ENCODE measurements at places on chromosomes 3 and 15.

DNA sequence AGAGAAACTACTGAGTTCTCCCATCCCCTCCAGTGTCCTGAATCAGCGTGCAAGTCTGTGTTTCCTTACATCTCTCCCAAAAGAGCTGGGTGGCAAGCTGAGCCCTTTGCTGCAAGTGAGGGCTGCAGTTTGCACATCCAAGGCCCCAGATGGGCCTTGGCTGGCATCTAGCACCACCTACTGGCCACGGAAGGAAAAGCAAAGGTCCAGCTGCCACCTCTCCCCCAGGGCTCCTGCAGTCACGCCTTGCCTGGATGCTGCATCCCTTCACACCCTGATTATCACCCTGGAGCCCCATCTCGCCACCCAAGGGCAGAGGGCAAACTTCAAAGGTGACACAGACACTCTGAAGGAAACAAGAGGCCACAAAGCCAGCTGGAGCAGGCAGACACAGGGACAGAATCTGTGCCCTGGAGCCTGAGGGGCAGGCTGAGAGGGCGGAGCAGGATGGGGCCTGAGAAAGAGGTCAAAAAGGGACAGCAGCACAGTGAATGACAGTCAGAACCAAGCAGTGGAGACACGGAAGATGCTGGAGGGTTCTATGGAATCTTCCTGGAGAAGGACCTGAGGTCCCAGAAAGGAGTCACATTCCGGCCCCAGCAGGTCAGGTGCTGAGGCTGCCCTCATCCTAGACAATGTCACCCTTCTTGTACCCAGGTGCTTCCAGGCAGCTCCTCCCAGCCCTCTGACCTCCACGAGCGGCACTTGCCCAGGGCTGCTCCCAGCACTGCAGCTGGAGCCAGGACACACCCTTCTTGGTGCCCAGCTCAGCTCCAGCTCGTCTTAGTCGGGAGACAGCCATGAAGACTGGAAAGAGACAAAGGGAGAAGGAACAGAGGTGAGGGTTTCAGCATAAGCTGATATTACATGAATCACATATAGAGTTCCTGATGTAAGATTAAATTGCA, 18.3 kb upstream of the NTRK3 start:
- DNase-seq: peak; percentile 56

GRCh38 chr3:179074656-179075055, 3.0 kb upstream of the ZMAT3 start:
- no peak for DNase-seq

GRCh38 chr3:48042071-48042760, 26.0 kb upstream of the MAP4 start:
- DNase-seq: no peak

DNA sequence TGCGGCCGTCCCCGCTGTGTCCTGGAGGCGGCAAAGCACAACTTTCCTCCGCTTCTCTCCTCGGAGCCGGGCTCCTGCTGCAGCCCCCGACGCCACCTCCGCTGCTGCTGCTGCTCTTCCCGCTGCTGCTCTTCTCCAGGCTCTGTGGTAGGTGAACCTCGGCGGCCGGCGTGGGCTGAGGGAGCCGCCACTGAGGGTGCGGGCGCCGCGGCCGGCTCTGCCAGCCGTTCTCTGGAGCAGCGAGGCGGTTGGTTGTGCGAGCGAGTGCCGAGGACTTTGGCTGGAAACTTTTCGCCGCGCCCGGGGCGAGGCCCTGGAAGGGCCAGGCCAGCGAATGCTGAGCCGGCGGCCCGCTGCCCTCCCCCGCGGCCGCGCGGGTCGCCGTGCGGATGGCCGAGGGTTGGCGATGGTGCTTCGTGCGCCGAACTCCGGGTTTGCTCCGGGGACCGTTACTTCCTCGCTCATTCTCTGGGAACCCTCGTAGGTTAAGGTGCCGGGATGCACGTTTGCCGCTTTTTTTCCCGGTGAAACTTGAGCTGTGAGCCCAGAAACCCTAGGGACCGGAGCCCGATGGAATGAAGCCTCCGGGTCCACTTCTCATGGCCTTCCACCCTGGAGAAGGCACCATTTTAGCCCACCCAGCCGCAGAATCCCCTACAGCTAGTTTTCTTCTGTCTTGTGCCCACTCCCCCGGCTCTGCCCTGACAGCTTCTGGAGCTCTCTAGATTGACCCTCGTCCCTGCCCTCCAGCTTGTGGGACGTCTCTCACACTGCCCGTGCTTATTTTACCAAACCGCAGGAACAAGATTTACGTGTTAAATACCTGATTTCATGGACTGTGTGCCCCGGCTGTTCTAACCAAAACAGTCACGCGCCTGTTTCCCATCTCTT, 660 bp downstream of the NECTIN3 start:
- peak; percentile 27 for DNase-seq

DNA sequence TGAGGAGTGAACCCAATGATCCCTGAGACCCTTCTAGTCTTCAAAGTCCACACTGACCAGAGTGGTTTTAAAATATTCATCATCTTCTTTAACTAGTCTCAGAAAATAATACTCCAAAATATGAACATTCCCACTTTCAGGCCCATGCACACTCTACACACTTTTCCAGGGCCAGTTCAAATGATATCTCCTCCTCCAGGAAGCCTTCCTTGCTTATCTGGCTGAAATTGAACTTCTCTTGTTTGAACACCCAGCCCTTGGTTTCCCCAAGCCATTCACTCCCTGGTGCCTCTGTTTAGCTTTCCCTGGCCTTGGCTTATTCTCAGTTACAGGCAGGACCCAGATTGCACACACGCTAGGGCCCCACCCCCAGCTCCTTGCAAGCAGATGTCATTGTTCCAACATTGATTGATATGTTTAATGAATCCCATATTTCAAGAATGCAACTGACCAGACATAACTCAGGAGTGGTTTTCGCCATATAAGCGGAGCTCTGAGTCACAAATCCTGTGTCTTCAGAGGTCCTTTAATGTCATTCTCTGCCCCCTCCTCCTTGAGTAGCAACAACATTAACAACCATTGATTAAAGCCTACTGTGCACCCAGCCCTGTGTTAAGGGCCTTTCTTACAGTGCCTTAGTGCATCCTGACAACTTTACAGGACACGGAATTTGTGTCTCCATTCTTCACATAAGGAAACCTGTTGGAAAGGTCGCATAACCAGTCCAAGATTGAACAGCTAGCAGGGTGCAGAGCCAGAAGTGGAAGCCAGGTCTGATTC, 2.1 kb downstream of the ITGA11 start:
- peak; percentile 94 for DNase-seq

- peak; percentile 79 for DNase-seq
Measured at GRCh38 chr3:177729956-177730681, 532.8 kb upstream of the TBL1XR1 start.

- peak; percentile 57 for DNase-seq
Measured at GRCh38 chr3:64158334-64158733, 66.9 kb downstream of the PRICKLE2 start.

- peak; percentile 75 for DNase-seq
Measured at GRCh38 chr15:80776420-80777045, 2.6 kb upstream of the CEMIP start.

GRCh38 chr3:32577581-32578556, 7.2 kb upstream of the DYNC1LI1 start:
- peak; percentile 44 for DNase-seq

DNA sequence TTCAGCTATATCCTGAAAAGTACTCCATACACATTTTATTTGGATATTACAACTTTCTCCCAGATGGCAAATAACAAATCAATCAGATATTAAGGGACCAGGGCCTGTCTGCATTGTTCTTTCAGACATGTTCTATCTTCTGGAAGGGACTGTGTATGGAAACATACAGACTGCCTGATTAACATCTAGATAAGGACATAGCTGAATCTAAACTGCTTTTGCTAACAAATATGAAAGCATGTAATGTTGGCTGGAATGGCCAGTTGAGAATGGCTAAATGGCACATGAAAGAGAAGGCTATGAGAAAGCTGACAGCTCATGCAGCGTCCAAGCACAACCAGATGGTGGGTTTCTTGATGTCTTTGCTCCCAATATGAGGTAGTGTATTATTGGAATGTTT, 149.4 kb downstream of the CFAP20DC start:
- DNase-seq: no peak

DNA sequence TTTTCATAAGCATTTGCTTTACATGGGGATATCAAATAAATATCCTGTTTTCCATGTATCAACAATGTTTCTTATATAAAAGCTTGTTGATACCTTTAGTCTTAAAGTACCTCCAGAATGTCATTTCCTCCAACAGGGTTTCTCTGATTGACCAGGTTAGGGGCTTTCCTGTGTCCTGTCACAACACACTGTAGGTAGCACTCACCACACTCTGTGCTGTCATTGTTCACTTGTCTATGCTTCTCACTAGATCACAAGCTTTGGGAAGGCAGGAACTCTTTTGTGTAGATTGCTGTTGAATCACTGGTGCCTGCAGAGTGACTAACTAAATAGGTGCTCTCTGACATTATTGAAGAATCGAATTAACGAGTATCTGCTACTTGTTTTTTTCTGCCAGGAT, 49.8 kb downstream of the USP50 start:
- no peak for DNase-seq

- DNase-seq: no peak
Measured at GRCh38 chr15:36880224-36880912, 220.0 kb downstream of the MEIS2 start.

All from fibroblast of upper back skin (primary cell).